Stimulated activated CD4-positive, alpha-beta T cell treated with anti-CD3 and anti-CD28 coated beads, Interleukin-1b, Interleukin-23, amount 100 ng/mL, for 48 hours (primary cell): ENCODE measurements at places on chromosomes 3 and 15.

GRCh38 chr15:35068846-35069475 lies 16.1 kb downstream of the NANOGP8 start:
- no peak for DNase-seq

DNA sequence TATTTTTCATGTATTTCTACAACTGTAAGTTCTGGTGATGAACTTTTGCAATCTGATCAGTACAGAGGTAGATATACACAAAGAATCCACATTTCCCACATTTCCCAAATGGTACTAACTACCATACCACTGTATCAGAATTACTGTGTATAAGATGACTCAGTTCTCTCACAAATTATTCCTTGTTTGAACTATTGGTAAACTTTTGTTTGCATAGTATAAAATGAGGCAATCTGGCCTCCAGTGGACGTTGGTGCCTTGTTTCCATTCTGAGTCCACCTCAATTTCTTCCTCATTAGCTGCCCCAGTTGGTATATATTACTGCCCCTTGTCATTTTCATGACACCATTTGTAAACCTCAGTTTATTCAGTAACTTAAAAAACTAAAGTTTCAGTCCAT lies 38.5 kb downstream of the SPTSSB start:
- DNase-seq, result no peak

DNA sequence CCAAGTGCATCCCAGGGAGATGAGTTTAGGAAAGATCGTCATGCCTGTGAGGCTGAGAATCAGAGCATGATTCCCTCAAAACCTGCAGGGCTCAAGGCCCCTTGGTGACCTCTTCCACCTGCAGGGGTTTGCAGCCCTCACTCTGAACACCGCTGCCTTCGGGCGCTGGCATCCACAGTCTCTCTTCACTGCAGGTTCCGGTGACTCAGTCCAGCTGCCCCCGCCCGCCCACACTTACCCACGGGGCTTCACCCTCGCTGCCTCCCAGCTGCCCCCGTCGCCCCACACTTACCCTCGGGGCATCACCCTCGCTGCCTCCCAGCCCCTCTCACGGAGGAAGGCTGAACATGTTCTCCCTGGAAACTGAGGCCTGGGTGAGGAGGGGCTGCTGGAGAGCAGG lies 277.1 kb downstream of the XXYLT1 start:
- DNase-seq, result no peak

- no peak for DNase-seq
Observed at GRCh38 chr3:38133557-38134405, 3.1 kb downstream of the ACAA1 start.

DNA sequence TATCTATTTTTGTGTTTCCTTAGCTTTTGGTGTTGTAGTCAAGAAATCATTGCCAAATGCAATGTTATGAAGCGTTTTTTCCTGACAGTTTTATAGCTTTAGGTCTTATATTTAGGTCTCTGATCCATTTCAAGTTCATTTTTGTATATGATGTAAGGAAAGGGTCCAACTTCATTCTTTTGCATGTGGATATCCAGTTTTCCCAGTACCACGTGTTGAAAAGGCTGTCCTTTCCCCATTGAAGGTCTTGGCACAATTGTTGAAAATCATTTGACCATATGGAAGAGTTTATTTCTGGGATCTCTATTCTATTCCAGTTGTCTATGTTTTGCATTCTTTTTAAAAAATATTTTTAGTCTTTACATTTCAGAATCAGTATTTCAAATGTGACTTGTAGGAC lies 14.6 kb upstream of the SNRPN start:
- no peak for DNase-seq

- no peak for DNase-seq
Observed at GRCh38 chr3:25665315-25666280, 891 bp upstream of the TOP2B start.

- no peak for DNase-seq
Observed at GRCh38 chr15:53978253-53978906, at the start of gene UNC13C. Gene UNC13C (plus strand): TSS chr15:53978441. CDS start chr15:54012904, 34,463 bp downstream.

- DNase-seq, result no peak
Observed at GRCh38 chr3:190676481-190676880, 162.6 kb downstream of the IL1RAP start.

DNA sequence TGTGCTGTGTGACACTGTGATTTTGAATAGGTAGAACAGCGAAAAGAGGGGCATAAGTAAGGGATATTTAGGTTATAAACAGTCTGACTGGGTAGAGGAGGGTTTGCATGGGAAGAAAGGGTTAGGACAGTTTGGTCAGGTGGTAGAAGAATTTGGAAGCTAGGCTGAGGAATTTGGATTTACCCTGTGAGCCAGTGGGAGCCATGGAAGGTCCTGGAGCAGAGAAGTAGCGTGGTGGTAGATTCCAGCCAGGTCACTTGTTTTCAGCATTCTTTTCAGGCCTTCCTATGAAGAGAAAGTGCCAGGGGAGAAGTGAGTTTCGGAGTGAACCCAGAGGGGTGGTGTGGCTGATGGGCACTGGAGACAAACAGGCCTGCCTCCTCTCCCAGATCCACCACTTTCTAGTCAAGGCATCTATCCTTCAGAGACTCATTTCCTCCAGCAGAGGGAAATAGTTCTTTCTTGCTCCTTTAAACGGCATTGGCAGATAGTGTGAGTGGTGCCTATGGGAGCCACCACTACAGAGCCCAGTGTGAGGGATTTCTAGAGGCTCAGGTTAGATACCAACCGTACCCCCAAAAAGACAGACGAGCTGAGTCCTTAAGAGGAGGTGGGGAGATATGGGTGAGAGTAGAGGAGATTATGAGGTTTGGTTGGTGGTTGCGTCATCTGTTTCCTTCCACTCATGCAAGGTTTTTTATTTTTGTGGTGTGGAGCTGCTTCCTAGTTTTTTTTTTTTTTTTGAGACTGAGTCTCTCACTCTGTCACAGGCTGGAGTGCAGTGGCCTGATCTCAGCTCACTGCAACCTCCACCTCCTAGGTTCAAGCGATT lies 21.2 kb downstream of the PXK start:
- no peak for DNase-seq

DNA sequence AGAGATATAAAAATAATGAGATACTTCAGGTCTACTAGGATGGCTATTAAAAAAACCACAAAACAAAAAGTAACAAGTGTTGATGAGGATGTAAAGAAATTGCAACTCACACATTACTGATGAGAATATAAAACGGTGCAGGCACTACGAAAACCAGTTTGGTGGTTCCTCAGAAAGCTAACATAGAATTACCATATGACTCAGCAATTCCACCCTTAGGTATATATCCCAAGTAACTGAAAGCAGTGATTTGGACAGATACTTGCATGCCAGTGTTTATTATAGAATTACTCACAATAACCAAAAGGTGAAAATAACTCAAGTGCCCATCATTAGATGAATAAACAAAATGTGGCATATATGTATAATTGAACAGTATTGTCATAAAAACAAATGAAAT lies 87.5 kb upstream of the MELTF start:
- DNase-seq, result no peak

DNA sequence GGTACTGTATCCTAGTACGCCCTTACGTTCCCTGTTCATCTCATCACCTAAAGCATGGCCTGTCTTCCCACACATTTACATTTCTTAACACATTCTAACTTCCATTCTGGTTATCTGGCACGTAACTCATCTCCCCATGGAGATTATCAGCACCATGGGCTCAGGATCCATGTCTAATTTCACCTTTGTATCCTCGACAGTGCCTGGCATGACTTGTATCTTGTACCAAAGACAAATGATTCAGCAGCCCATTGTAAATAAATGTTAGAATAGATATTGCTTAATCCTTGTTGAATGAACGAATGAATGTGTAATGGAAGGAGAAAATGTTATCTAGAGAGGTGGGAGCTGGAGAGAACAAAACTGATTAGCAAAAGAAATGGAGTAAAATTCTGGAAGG lies 69.7 kb upstream of the TPM1 start:
- DNase-seq, result no peak

- DNase-seq, result no peak
Observed at GRCh38 chr15:95291898-95292472, 1038.5 kb upstream of the NR2F2 start.

DNA sequence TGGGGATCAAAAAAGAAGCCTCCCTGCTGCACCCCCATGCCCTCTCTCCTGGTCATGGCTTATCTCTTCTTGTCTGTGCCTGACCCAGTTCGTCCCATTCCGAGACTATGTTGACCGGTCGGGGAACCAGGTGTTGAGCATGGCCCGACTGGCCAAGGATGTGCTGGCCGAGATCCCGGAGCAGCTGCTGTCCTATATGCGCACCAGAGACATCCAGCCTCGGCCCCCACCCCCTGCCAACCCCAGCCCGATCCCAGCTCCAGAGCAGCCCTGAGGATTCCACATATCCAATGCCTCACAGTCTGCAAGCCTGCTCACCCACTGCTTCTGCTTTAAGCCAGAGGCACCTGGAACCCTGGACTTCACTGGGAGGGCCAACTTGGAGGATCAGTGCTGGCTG lies 2.1 kb upstream of the BRPF1 start:
- no peak for DNase-seq

DNA sequence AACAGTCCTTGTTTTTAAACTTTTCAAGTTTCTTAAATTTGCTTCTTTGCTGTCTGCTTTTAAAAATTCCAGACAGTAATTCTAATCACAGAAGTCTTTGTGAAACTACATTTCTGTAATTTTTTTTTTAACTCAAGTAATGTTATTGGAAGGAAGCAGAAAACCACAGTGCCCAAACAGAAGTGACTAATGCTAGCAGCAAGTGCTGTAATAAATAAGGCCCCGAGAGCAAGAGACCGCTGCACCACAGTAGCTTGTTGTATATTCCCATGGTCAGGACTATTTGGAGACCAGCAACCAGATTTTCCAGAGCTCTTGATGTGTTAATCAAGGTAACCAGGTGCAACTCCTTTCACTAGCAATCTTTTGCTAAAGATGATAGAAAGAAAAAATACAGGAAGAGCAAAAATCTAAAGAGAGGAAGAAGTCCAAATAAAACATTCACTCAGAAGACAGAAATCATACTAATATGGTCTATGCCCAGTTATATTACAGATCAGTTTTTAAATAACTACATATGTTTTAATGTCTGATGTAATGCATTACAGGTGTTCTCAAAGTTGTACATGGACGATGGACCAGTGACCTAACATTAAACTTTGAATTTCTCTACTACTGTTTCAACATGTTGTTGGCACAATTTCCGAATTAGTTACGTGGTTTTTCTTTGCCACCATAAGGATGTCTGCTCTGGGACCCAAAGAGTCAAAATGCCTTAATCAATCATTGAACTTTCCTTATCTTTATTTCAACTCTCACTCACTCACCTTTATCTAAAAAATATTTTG lies 36.4 kb downstream of the WWTR1 start:
- DNase-seq, result no peak

GRCh38 chr3:118011910-118012309 lies 1022.7 kb downstream of the IGSF11 start:
- DNase-seq, result no peak

DNA sequence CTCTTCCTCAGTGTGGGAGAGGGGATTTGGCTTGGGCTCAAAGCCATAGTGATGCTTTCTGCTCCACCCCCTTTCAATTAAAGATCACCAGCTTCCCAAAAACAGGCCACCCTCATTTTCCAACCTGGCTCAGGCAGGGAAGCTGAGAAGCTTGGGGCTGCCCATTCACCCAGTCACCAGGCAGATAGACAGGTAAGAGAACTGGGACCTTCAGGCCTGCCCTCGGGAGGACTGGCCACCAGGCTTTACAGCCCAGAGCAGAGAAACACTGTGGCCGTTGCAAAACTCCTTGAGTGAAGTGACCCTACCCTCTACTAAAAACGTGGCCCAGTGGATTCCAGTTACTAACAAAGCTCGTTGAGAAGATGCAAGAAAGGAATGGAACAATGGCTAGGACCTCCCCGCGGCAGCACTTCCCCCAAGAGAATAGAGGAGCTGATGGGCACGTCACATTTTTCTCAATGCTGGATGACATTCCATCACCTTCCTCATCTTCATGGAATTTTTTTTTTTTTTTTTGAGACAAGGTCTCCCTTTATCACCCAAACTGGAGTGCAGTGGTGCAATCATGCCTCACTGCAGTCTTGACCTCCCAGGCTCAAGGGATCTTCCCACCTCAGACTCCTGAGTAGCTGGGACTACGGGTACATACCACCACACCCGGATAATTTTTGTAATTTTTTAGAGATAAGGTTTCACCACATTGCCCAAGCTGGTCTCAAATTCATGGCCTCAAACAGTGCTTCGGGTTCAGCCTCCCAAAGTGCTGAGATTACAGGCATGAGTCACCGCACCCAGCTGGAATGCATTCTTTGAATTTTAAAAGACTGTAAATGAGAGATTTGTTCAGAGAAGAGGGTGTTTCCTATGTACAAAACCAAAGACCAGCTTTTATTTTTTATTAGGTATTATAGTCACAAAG lies 37.9 kb downstream of the LIPC start:
- no peak for DNase-seq

GRCh38 chr15:44711743-44712345 lies 527 bp downstream of the B2M start:
- DNase-seq, result peak; percentile 64

GRCh38 chr3:183911763-183912506 lies 27.3 kb upstream of the PARL start:
- no peak for DNase-seq

GRCh38 chr3:40713795-40714194 lies 189.0 kb downstream of the ZNF621 start:
- no peak for DNase-seq

GRCh38 chr3:134325061-134325705 lies 49.1 kb downstream of the AMOTL2 start:
- DNase-seq, result no peak

DNA sequence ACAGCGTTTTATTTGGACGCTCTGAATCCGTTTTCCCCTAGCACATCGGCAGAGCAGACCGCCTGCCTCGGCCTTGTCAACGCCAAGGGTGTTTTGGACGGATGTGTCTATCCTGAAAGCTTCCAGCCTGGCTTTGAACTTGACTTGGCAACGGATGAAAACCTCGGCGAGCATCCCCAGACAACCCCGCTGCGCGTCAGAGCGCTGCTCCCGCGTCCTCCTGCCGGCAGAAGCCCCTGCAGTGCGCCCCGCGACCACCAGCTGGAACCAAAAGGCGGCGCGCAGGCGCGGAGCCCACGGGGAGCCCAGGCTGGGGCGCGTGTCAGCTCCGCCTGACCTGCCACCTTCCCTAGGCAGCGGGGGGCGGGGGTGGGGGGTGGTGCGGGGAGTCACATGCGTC lies 26.2 kb upstream of the ARL8B start:
- peak; percentile 9 for DNase-seq

DNA sequence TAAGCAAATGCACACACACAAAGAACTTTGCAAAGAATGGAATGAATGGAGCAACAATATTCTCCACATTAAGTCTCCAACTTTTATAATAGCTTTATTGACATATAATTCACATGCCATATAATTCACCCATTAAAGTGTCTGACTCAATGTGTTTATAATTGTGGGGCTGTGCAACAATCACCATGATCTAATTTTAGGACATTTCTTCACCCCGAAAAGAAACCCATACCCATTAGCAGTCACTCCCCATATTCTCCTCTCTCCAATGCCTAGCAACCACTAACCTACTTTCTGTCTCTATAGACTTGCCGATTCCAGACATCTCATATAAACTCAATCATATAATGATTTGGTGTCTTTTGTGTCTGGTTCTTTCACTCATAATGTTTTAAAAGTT lies 22.6 kb downstream of the VGLL4 start:
- DNase-seq, result no peak

- no peak for DNase-seq
Observed at GRCh38 chr3:138940446-138940845, 6.5 kb downstream of the FOXL2 start.

GRCh38 chr3:66692042-66692765 lies 191.4 kb upstream of the LRIG1 start:
- no peak for DNase-seq
